Breast epithelium (tissue), 4 donors: ENCODE measurements at places on chromosomes 6 and 20.

DNA sequence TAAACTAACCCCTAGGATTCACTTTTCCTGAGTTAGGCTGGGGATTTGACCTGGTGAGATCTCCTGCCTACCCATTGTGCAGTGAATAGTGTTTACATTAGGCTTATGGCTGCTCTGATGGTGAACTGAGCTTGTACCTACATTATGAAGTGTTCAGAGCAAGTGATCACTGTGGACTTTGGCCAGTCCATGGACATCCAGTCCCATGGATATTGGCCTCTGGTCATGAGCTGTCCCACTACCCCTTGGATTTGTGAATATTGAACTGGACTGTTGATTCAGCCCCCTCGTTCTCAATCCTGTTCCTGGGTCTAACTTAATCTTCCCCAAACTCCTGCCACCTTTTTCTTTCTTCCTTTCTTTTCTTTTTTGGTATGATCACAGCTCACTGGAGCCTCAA is 13.8 kb downstream of the ASIP start:
- no peaks in the 10 kb centered on the region for H3K36me3 ChIP-seq
- no peaks in the 10 kb centered on the region for H3K27me3 ChIP-seq
- no peaks in the 10 kb centered on the region for H3K4me1 ChIP-seq
- no peak for DNase-seq
- H3K27ac ChIP-seq = no peak overlapping the region

DNA sequence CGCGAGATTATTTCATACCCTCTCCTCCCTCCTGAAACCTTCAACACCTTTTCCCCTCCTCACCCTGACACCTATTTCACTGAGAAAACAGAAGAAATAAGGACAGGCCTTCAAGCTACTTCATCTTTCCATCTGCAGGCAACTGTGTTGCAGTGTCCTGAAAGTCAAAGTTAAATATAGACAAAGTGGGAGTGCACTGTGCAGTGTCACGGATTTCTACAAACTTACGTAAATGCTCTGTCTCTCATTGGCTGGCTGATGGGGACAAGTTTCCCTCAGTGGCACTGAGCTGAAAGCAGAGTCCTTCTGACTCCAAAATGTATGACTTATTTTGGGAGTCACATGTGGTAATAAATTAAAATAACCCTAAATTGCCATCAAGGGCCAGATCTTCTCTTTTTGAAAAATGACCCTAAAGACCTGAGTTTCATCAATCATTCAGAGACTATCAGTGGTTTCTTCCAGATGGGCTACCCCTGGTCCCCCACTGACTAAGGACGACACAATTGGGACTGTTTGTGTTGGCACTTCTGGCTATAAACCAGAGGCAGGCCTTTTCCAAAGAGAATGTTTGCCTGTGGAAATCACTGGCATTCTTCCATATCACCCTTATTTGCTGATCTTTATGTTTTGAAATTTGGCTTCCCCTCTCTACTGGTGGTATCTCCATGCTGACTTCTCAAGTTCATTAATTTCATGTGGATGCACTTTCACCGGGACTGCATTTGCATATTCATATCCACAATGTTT is 21.6 kb downstream of the ALDH8A1 start:
- H3K27ac ChIP-seq = no peak overlapping the region
- H3K4me1 ChIP-seq = no peaks in the 10 kb centered on the region
- no peak for DNase-seq
- no peaks in the 10 kb centered on the region for H3K36me3 ChIP-seq
- no peak overlapping the region for H3K4me3 ChIP-seq
- H3K27me3 ChIP-seq = no peaks in the 10 kb centered on the region

DNA sequence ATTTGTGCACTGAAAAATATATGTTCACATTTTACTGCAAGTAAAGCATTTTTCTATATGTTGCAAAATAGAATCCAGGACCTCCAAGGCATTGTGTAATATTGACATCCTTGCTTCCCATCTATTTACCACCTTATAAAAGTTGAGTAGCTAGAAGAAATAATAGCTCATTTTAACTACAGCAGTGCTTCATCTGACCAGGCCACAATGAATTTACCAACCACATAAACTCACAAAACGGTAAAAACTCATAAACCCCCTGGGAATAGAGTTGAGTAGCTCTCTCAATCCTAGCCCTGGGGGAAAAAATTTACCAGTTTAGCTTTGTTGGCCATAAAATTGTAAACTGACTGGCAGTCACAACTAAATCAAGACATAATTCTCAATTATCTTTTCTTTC is 3.9 kb downstream of the ATXN1 start:
- no peaks in the 10 kb centered on the region for H3K4me1 ChIP-seq
- DNase-seq = no peak
- H3K27ac ChIP-seq = no peak overlapping the region
- H3K27me3 ChIP-seq = no peaks in the 10 kb centered on the region
- H3K36me3 ChIP-seq = no peaks in the 10 kb centered on the region

DNA sequence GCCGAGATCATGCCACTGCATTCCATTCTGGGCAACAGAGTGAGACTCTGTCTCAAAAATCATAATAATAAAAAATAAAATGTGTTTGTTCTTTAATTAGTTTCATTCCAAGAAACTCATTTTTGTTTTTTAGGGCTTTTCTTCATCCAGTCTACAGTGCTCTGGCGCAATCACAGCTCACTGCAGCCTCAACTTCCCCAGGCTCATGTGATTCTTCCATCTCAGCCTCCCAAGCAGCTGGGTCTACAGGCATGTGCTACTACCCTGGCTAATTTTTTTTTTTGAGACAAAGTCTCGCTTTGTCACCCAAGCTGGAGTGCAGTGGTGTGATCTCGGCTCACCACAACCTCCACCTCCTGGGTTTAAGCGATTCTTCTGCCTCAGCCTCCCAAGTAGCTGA is 143.6 kb upstream of the JARID2 start:
- H3K4me1 ChIP-seq = no peaks in the 10 kb centered on the region
- H3K27me3 ChIP-seq = no peaks in the 10 kb centered on the region
- H3K4me3 ChIP-seq = no peak overlapping the region
- no peak for DNase-seq
- no peaks in the 10 kb centered on the region for H3K36me3 ChIP-seq

- no peak for DNase-seq
- H3K36me3 ChIP-seq = no peaks in the 10 kb centered on the region
- no peak overlapping the region for H3K4me3 ChIP-seq
Measured at GRCh38 chr6:21084656-21085055, 508.9 kb upstream of the SOX4 start.

GRCh38 chr6:138592749-138593123 is 93.4 kb upstream of the NHSL1 start:
- peak overlapping the region; percentile 19 for H3K27ac ChIP-seq
- no peaks in the 10 kb centered on the region for H3K27me3 ChIP-seq
- no peaks in the 10 kb centered on the region for H3K4me1 ChIP-seq

DNA sequence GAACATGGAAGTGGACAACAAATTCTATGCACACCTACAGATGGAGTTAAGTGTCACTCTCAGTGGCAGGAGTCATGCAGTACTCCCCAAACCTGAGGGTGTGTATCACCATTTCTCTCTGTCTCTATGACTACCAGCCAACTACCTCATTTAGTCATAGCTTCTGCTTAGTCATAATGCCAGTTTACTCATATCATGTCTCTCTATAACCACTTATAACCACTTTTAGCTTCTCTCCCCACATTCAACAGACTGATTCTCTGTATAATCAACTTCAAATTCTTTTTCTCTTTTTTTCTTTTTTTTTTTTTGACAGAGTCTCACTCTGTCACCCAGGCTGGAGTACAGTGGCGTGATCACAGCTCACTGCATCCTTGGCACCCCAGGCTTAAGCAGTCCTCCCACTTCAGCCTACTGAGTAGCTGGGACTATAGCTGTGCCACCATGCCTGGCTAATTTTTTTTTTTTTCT is 13.8 kb upstream of the GTF3C6 start:
- no peaks in the 10 kb centered on the region for H3K27me3 ChIP-seq
- no peak overlapping the region for H3K27ac ChIP-seq
- no peaks in the 10 kb centered on the region for H3K4me1 ChIP-seq
- H3K4me3 ChIP-seq = no peak overlapping the region
- no peak for DNase-seq

DNA sequence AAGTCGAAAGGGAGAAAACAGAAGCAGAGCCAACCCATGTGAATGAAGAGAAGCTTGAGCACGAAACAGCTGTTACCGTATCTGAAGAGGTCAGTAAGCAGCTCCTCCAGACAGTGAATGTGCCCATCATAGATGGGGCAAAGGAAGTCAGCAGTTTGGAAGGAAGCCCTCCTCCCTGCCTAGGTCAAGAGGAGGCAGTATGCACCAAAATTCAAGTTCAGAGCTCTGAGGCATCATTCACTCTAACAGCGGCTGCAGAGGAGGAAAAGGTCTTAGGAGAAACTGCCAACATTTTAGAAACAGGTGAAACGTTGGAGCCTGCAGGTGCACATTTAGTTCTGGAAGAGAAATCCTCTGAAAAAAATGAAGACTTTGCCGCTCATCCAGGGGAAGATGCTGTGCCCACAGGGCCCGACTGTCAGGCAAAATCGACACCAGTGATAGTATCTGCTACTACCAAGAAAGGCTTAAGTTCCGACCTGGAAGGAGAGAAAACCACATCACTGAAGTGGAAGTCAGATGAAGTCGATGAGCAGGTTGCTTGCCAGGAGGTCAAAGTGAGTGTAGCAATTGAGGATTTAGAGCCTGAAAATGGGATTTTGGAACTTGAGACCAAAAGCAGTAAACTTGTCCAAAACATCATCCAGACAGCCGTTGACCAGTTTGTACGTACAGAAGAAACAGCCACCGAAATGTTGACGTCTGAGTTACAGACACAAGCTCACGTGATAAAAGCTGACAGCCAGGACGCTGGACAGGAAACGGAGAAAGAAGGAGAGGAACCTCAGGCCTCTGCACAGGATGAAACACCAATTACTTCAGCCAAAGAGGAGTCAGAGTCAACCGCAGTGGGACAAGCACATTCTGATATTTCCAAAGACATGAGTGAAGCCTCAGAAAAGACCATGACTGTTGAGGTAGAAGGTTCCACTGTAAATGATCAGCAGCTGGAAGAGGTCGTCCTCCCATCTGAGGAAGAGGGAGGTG is 38.7 kb downstream of the ZBTB2 start:
- H3K27ac ChIP-seq = no peak overlapping the region
- no peaks in the 10 kb centered on the region for H3K36me3 ChIP-seq
- H3K4me1 ChIP-seq = no peaks in the 10 kb centered on the region
